ENCODE measurements at places on chromosomes 2 and 18.

GRCh38 chr2:98380203-98380535 lies 33.9 kb downstream of the CNGA3 start:
- DNase-seq = no peak

- no peak for DNase-seq
These were observed 456.6 kb downstream of the THSD7B start for GRCh38 chr2:137221797-137222492.

DNA sequence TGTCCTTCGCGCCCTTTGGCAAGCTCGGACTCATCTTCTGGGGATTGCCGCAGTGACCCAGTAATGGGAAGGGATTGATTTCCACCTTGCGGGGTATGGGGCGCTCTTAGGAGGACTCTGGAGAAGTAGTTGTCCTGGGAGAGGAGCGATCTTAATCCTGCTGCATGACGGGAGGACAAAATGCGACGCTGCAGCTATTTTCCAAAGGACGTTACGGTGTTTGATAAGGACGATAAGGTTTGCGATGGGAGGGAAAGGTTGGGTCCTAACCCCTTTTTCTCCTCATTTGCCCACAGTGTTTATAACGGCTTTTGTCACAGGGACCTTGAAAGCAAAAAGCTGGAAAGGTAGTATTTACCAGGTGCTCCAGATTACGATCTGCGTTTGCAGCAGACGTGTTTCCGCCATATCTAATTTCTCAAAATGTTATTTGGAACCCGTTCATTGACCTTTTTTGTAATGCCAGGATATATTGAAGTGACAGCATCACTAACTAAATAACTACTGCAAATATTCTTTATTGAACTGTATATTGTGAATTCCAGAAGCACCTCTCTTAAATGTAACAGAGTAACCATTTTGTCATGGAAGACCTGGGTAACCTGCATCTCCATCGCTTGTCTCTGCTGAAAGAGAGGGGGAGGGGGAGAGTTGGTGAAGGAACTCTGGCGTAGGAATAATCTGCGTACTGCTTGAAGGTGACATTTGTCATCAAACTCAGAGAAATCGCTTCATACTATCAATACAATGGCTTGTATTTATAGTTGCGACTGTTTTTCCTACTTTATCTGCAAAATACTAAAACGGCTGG lies 590 bp downstream of the MDH1 start:
- no peak for DNase-seq

- no peak for DNase-seq
These were observed 62.5 kb upstream of the STAM2 start for GRCh38 chr2:152238016-152238415.

Data from activated gamma-delta T cell treated with Interleukin-2 at 50 U/mL for 16 hours (primary cell).